ENCODE measurements at places on chromosomes 3 and 15.

- DNase-seq, result no peak
These were observed 39.8 kb downstream of the UBE2E1 start for GRCh38 chr3:23845326-23846216.

DNA sequence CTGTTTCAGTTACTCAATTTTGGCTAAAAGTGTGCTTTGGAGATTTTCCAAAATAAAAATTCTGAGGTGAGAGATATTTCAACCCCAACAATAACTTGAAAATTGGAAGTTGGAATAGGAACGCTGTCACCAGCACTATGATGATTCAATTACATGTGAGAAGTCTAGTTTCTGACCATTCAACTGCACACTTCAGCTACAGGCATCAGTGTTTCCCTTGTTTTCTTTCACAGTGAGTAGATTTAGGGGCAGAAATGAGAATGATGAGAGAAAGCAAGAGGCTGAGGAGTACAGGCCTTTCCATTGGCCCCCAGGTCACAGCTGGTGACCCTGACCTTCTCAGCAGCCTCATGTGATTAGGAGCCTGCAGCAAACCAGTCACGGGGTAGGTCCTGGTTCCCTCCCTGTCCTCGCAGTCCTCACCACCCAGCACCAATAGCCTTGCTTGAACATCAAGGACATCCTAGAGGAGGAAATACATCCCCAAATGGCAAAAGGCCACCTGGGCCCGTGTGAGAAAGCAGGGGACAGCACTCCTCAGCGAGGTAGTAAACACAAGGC lies 10.0 kb upstream of the FILIP1L start:
- DNase-seq, result no peak

DNA sequence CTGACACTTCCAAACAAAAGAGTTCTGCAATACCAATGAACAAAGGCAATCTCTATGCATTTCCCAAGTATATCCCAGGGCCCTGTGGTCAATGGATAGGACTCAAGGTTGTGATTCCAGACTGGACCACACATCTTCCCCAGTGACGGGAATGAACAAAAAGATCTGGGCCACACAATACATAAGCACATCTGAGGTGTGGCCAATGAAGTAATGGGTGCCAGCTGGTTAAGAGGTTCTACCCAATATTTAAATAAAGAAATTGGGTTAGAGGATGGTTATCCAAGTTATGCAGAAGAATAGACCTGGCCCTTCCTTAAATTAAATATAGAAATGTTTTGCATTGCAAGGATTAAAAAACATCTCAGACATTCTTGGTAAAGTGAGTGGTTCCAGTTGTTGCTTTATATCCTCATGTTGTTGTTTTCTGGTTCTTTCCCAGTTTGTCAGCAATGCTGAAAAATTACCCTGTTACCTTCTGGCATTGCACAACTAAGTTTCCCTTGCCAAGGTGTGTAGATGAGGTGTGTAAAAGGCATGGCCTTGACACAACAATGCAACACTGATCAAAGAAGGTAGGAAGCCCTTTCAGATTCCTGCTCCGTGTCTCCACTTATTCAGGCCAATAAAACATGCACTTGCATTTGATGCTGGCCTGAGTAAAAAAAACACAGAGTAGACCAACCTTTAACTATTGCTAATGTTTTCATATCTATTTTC lies 86.5 kb downstream of the PRICKLE2 start:
- DNase-seq, result no peak

DNA sequence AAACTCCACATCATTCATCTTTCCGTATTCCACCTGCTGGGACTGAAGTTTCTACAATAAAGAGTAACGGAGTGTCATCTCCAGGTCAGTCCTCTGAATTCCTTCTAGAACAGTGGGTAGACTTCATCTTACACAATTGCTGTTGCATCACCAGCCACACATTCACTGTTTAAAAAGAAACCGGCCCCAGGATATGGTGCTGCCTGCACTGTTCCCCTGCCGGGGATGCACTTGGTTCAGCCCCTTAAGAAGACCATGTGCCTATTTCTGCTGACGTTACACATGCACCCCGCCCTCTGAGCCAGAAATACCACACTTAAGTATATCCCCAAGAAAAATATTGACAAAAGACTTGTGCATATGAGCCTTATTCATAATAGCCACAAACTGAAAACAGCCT lies 233.4 kb downstream of the FEZF2 start:
- no peak for DNase-seq
